ENCODE measurements at places on chromosomes 7 and 10.

DNA sequence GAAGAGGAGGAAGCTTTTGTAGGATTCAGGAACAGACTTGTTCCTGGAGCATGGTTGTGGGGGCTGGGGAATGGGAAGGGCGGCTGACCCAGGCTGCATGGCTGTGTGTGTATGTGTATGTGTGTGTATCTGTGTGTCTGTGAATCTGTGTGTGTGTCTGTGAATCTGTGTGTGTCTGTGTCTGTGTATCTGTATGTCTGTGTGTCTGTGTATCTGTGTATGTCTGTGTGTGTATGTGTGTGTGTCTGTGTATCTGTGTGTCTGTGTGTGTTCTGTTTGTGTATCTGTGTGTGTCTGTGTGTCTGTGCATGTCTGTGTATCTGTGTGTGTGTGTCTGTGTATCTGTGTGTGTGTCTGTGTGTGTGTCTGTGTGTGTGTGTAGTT, 6.6 kb upstream of the STX1A start:
- DNase-seq, result no peak

GRCh38 chr7:142784716-142785115, 13.9 kb downstream of the PRSS2 start:
- DNase-seq, result no peak

DNA sequence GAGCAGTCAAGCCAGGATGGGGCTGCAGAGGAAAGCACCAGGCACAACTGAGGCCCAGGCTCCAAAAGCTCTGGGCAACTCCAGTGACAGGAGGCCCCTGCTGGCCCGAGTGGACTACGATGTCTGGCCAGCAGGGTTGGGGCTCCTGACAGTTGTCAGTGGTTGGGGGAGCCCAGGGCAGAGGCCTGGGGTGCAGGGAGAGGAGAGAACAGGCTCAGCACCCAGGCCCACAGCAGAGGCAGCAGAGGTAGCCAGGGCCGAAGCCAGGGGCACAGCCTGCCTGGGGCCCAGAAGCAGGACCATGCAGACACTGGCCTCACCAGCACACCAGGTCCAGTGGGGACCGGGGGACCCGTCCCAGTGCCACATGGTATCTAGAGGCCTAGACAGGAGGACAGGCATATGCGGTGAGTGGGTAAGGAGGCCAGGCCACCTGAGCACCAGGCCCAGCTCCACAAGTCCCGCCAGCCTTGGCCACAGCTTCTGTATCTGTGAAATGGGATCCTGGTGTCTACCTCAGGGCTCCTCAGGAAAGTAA, 46.0 kb upstream of the LRRC18 start:
- DNase-seq, result no peak

DNA sequence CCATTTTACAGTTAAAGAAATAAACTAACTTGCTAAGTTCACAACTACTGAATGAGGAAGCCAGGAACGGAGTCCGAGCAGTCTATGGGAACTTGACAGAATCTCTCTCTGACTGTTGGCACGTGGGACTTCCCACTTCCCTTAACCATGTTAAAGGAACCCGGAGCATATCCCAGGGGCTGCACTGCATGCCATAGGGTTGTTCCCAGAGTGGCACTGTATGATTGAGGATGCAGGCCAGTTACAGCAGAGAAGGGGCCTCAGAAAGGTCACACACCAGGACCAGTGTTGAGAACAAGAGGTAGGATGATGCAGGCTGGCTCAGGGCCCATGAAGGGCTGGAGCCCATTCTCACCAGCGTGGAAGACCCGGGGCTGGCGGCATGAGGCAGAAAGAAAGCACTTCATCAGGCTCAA, 201.8 kb downstream of the NSUN6 start:
- no peak for DNase-seq

GRCh38 chr10:78042752-78043104, 9.1 kb downstream of the RPS24 start:
- no peak for DNase-seq
